CD4-positive, alpha-beta T cell treated with Interleukin-6 for 4 hours (primary cell): ENCODE measurements at places on chromosomes 3 and 15.

DNA sequence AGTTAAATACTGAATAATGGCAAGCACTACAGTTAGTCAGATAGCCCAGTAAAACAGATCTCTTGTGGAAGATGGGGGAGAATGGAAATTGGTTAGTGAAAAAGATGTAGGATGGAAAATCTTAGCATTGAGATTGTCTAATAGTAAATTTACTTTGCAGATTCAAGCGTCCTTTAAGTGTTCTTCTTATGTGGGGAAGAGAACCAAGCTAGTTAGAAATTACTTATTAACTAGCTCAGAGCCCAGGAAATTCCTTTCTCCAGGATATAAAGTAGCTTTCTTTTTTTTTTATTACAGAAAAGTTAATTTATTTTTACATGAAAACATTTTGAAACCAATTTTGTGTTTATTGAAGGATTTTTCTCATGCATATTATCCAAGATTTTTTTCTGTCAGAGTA lies 36.7 kb downstream of the TIPARP start:
- no peak for DNase-seq

GRCh38 chr3:160842021-160843005 lies 86.3 kb downstream of the PPM1L start:
- DNase-seq = no peak

GRCh38 chr3:177473184-177473583 lies 275.9 kb upstream of the TBL1XR1 start:
- no peak for DNase-seq

DNA sequence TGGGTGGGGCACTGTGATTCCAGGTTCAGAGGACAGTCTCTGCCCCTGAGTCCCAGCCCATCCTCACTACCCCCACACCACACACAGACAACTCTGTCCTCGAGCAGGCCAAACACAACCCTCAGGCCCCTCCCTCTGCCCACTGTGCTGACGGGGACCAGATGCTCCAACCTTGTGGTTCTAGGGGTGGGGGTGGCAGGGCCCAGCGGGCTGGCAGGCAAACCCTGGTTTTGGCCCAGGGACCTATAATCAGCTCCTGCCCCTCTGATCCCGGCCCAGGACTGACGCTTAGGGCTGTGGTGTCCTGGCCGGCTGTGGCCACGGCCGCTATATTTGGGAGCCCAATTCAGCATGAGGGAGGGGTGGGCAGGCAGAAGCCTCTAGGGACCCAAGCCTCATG lies 5.0 kb upstream of the MYL3 start:
- no peak for DNase-seq

- DNase-seq = peak; percentile 18
These were observed 71.5 kb downstream of the SSR3 start for GRCh38 chr3:156483426-156483825.

DNA sequence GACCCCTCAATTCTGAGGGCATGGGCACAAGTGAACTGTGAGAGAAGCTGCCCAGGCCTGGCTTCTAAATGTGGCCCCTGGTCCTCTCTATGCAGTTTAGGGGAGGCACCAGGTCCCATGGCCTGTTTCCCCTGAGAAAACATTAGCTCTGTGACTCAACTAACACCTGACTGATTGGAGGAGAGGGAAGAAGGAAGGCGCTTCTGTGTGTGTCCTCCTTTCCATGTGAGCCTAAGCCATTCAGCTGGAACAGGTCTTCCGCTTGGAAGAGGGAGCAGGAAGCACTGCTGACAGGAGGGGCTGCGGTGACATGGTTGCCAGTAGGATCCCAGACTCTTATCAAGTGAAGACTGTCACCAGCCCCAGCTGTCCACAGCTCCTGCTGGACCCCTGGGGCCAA lies 79.5 kb downstream of the MYLK start:
- no peak for DNase-seq

- DNase-seq = no peak
These were observed 34.4 kb downstream of the TMEM45A start for GRCh38 chr3:100526613-100527346.
